ENCODE measurements at places on chromosomes 13 and 19.
A peak's percentile ranks its signal among the peaks of the same experiment; 100 is the strongest.

- peak; percentile 40 for DNase-seq
Observed at GRCh38 chr19:16342002-16342715, 17.5 kb downstream of the KLF2 start.

DNA sequence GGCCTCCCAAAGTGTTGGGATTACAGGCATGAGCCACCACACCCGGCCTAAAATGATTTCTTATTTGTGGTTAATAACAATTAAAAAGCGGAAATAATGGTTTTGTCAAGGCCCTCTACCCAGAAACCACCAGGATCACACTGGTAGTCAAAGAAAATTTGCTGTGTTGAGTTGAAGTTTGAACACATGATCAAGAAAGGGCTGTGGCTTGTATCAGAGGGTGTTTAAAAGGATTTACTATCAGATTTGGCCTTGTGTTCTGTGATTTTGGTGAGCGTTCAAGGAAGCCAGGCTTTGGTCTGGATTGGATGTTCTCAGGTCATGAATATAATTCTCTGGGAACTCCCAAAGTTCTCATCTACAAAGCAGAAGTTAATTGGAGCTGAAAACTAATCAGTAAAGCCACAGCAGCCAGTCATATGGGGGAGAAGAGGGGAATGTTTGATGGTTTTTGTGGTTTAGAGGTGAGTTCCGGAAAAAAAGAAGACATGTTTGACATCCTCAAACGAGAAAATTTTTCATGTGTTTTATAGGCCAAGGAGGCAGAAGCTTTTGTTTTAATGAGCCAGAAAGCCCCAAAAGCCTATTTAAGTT, 10.6 kb upstream of the ZNF556 start:
- DNase-seq = no peak

DNA sequence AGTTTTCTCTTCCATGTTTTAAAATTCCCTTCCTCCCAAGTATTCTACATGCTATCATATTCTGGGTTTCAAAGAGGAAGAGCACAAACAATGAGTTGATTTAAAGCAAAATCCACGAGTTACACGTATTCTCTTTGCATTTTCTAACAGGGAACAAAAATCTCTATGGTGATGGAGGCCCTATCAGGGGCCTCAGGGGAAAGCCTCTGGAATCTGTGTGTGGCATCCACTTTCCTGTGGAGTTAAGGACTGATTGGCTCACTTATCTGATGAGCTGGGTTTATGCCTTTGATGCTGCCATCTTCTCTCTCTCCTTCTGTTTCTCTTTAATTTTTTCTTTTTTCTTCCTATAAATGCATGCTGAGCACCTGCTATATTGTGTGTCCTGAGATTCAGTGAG, 14.8 kb downstream of the OLFM4 start:
- no peak for DNase-seq

GRCh38 chr19:45280471-45280961, 29.4 kb downstream of the MARK4 start:
- DNase-seq = no peak

DNA sequence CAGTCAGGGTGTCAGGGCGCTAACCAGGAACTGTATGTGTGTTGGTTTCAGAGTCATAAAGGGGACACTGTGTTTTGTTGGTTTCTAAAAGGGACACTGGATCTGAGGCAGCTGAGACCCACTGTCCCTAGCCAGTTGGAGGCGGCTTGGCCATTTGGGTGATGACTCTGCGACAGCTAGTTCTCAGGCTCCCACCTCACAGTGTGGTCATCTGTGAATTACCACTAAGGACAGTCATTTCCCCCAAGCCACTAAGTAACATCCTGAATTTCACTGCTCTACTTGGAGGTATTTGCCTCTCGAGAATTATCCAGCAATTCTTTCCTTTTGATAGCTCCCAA, 51.5 kb downstream of the EPS15L1 start:
- no peak for DNase-seq

DNA sequence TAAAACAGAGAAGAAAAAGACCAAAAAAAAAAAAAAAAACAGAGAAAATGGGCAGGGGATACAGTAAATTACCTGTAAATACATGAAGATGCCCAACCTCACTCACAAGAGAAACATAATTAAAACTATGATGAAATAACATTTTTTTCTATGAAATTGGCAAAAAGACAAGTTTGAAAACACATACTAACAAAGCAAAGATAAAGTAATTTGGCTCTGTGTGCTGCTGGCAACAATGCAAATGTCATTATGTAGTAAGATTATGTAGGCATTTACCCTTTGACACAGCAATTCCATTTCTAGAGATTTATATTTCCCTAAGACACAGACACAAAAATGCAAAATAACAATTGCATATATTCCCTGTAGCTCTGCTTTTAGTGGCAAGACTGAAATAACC, 20.2 kb downstream of the ZC3H13 start:
- no peak for DNase-seq

GRCh38 chr13:74259641-74260040, 125.4 kb upstream of the KLF12 start:
- DNase-seq = no peak

GRCh38 chr19:46447006-46447405, 18.3 kb upstream of the PNMA8C start:
- DNase-seq = no peak

GRCh38 chr13:79141082-79141481, 265.0 kb downstream of the RBM26 start:
- DNase-seq = no peak

DNA sequence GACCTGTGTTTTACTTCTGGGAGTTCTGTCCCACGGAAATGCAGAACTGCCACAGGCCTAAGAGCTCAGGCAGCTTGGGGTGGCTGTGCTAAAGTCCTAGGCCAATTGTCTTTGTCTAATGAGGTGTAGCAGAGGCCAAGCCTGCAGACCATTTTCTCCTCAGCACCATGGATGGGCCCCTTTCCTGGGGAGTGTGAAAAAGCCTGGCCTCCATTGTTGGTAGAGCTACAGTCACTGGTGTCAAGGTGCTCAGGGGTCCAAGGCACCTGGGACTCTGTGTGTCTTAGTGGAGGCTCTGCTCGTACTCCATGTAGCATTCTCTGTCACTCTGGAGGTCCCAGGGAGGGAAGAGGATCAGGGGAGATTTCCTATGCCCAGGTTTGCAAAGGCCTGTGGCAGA, 329.6 kb downstream of the SLITRK5 start:
- DNase-seq = no peak

- DNase-seq = peak; percentile 36
Observed at GRCh38 chr19:35514282-35514809, 897 bp upstream of the DMKN start.

- peak; percentile 58 for DNase-seq
Observed at GRCh38 chr13:84896128-84896527, 903.1 kb downstream of the SLITRK6 start.

- DNase-seq = no peak
Observed at GRCh38 chr19:17719730-17720400, 585 bp downstream of the MAP1S start.

GRCh38 chr13:49098198-49098597, 121.9 kb upstream of the MLNR start:
- peak; percentile 87 for DNase-seq

DNA sequence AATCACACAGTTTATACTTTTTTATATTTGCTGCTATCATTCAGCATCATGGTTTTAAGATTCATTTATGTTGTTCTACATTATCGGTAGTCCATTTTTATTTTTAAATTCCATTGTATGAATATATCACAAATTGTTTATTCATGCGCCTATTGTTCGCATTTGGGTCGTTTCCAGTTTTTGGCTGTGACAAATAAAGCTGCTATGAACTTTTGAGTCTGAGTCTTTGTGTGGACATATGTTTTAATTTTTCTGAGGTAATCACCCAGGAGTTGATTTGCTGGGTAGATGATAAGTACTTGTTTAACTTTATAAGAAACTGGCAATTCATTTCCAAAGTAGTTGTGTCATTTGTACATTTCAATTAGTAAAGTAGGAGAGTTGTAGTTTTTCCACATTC, 74.2 kb upstream of the CSNK1A1L start:
- DNase-seq = peak; percentile 62

GRCh38 chr13:50129706-50130122, 114.5 kb downstream of the KCNRG start:
- DNase-seq = no peak

DNA sequence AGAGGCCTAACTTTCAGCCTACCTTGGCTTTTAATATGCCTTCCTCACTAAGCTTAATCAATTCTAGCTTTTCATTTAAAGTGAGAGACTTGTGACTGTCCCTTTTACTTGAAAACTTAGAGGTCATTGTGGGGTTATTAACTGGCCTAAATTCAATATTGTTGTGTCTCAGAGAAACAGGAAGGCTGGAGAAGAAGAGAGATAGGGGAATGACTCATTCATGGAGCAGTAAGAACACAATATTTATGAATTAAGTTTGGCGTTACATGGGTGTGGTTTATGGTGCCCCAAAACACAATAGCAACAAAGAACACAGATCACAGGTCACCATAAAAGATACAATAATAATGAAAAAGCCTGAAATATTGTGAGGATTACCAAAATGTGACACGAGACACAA, 612.1 kb downstream of the TBC1D4 start:
- no peak for DNase-seq

DNA sequence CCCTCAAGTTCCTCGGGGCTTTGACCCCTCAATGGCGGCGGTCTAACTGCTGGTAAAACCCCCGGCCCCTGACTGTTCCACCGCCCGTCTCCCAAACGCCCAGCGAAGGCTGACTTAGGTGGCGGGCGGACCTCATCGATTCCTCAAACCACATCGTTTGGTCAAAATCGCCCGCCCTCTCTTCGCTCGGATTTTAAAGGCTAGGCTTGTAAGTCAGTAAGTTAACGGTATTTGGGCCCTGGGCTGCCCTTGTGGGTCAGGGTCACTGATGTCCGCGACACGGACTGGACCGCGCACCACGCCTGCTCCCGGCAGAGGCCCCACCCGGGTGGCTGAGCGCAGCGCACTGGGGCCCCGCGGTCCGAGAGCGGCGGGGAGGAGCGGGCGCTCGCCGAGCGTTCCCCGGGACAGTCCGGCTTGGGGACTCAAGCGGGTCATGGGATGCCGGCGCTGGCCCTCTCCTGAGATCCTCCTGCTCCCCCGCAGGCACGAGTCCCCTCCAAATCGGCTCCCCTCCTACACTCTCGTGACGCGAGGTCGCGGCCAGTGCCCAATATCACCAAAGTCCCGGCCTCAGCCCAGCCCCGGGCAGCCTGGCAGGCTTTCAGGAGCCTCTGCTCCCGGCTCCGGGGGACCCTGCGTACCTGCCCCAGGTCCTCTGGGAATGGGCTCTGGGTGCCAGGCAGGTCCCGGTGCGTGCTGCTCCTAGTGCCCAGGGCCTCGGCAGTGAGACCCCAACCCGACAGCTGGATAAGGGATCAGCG, 1.0 kb downstream of the FLT1 start:
- peak; percentile 5 for DNase-seq

DNA sequence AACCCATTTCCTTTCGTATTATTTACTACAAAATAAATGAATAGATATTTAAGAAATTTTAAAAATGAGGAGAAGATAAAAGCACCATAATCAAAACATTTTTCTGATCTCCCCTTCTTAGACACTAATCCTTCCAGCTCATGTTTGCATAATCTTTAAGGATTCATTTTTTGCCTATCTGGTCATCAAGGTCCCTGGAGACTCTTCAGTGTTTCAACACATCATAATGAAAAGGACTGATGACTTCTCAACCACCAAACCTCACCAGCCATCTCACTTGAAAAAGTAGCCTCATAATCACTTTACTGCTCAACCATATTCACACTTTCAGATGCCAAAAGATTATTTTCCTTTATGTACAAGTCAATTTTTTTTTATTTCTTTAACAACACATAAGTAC, 80.1 kb downstream of the DCLK1 start:
- peak; percentile 71 for DNase-seq

GRCh38 chr13:67138970-67139369, 91.2 kb downstream of the PCDH9 start:
- DNase-seq = no peak

DNA sequence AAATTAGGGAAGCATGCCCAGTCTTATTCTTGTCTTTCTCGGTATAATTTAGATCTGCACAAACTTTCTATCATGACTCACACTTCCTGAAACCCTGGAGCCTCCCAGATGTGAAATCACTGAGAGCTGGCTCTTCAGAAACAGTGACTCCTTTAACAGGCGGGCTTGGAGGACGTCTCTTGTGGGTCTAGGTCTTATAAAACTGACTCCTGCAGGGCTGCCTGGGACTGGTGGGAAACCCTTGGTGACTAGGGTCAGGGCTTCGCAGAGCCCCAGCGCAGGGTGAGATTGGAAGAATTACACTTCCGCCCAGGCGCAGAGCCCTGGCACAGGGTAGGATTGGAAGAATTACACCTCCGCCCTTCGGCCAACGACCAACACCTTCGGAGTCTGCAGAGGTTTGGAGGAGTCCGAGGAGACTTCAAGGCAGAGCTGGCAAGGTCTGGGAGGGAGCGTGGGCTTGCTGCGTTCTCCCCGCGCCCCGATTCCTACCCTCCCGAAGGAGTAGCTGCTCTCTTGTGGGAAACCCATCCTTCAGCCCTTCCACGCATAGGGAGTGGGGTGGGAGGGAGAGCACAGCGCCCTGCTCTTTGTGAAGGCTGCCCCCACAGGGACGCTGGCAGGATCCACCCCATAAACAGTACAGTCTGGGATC, 43.4 kb upstream of the MAP3K10 start:
- peak; percentile 79 for DNase-seq

GRCh38 chr13:35876601-35877000, 254.6 kb downstream of the DCLK1 start:
- DNase-seq = no peak

GRCh38 chr19:52749780-52750179, 14.9 kb upstream of the ZNF611 start:
- no peak for DNase-seq

DNA sequence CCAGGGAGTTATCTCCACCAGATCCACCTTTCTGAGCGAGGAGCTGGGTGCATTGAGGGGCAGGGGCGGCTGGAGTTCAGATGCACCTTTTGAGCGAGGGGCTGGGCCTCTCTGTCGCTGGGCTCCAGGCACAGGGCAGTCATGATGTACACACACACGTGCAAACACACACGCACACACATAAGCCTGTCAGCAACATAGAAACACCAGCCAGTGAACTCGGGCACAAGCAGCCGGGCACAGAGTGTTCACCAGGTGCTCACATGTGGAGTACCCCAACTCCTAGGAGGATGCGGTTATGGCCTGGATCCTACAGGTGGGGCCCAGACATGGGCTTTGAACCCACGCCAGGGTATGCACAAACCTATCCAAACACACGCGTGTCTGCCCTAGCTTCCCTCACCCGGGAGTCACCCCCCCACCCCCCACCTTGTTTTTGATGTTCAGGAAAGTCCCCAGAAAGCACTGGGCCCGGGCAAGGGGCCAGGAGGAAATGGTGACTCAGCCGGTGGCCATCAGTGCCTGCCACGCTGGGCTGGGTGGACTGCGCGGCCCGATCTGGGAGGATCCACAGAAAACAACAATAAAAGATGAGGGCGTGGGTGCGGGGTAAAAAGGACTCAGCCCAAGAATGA, 13.3 kb downstream of the ARRDC2 start:
- peak; percentile 91 for DNase-seq
